ENCODE measurements at places on chromosomes 5 and 9. TPM values are rescaled to one million over a fixed set of nuclear protein-coding genes. Genes with fewer than 3 reads are reported as not detected.

The SPINK7 gene
- total RNA-seq: 4.3 TPM

The FUT7 gene
- not detected for total RNA-seq

The GDA gene
- total RNA-seq: 2.2 TPM

The HMGXB3 gene
- total RNA-seq: 36.9 TPM

The ANKRA2 gene
- 35.0 TPM for total RNA-seq

The PCDHGC3 gene
- total RNA-seq: 20.2 TPM

The GPR150 gene
- total RNA-seq: 0.24 TPM

The MOB3B gene
- 0.85 TPM for total RNA-seq

The PCDHB10 gene
- total RNA-seq: under 0.01 TPM

The INSL4 gene
- not detected for total RNA-seq

The VAV2 gene
- total RNA-seq: 36.2 TPM

The CXCL14 gene
- total RNA-seq: 1.1 TPM

The PCDHGA9 gene
- total RNA-seq: 0.85 TPM

The DBH gene
- total RNA-seq: not detected

The SURF1 gene
- 16.6 TPM for total RNA-seq

The CLTA gene
- 353 TPM for total RNA-seq

The OLFM1 gene
- total RNA-seq: 0.48 TPM

The IL13 gene
- not detected for total RNA-seq

The FBLL1 gene
- under 0.01 TPM for total RNA-seq

The LCN1 gene
- total RNA-seq: not detected

The ZNF608 gene
- total RNA-seq: 13.3 TPM

The DAP gene
- 14.9 TPM for total RNA-seq

The SLC36A3 gene
- not detected for total RNA-seq

The IL5 gene
- not detected for total RNA-seq
